ENCODE measurements at places on chromosomes 7 and 10.

- DNase-seq = no peak
Measured at GRCh38 chr10:32084185-32084851, 28.1 kb upstream of the KIF5B start.

- peak; percentile 2 for DNase-seq
Measured at GRCh38 chr10:25725917-25726716, 207.9 kb upstream of the MYO3A start.

GRCh38 chr7:131957338-131958020 lies 401.1 kb upstream of the PODXL start:
- DNase-seq = no peak

DNA sequence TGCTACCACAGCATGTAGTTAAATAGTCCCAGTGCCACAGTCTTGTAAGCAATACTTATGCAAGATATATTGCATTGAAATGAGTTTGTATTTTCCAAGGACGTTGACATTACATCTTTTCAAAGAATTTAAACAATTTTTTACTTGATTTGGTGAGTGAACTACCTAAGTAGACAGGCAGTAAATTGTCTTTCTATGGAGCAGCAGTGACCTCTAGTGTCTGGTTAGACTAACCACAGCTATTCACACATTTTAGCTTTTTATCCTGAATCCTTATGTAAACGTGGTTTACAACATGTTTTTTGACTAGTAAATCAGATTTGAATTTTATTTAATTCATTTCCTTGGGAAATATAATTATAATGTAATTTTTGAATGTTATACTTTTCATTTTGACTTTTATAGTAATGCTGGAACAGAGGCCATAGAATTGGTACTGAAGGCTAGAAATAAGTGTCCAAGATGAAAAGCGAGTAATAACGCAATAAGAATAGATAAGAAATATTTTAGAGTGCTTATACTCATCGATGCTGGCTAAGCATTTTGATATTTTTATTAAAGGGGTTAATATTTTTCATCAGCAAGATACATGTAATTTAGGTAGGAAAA lies 5.6 kb downstream of the LRRTM3 start:
- DNase-seq = no peak

DNA sequence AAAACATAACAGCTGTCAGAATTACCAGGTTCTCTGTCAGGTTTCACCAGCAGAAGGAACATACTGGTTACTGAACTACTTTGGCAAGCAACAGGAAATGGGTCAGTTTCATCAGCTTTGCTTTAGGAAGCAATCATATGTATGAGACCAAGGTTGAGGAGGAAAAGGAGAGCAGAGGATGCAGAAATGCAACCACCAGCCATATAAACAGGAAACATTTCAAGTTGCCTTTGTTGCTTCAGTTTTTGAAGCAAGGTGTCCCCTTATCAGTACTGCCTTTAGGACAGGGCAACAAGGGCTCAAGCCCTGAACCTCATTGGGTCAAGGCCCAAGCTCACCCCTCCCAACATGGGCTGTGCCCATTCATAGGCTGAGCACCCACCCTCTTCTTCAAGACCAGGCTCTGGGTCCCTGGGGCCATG lies 10.2 kb downstream of the HIPK2 start:
- no peak for DNase-seq

DNA sequence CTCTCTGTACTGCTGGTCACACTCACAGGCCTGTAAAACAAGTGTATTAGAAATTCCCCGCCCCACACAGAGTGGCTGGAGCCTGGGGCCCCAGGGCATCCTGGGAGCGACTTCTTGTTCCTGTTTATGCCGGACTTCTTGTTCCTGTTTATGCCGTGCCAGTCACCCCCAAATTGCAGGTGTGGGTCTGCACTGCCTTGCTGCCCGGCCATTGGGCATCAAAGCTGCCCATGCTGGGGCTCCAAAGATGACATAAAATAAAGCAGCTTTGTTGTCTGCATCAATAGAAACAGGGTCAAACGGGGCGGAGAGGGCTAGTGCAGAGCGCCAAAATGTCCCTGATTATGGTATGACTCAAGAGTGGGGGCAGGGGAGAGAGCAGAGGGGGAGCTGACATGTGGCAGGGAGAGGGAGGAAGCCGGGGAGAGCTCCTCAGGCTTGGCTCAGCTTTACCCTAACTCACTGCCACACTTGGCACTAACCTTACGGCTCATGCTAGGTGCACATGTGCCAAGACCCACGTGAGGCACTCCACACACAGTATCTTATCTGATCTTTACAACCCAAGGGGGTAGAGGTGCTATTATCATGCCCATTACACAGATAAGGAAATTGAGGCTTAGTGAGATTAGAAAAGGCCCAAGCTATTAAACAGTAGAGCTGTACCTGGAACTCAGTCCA lies 98.4 kb downstream of the PIP4K2A start:
- peak; percentile 39 for DNase-seq
